Stimulated activated memory B cell treated with anti-CD40 and anti-IgM and Interleukin-4, amounts not matched to agents 10 μg/mL and 1 μg/mL and 100 μg/mL, for 72 hours (primary cell): ENCODE measurements at places on chromosomes 4 and X.

DNA sequence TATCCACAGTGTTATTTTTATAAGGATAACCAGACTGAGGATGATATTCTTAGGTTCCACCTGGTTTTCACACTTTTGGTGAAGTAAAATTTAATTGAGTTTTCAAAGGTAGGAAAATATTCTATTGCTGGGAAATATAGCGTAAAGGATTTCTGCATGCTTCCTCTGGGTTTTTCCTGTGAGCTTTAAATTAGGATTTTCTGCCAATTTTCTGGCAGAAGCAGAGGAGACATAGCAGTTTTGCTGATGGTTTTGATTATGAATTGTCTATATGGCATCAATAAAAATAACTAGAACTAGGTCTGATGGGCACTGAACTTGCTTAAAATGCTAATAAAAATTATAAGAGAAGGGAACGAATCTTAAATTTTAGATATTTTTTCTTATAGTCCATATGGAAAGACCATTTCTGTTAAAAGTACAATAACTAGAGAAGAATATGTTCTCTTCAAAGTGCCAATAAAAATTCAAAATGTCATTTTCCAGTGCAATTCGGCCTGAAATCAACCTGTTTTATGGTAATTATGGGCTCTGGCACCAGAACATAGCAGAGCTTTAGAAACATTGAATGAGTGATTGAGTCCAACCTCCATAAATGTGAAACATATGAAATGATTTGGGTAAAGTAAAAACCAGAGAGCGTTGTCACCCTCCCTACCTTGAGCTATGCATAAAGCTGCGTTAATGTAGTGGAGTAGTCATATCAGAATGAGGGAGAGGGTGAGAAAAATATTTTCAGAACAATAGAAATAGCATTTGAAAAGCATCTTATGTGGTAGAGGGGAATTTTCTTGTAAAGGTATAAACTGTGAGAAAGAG, 279.7 kb downstream of the SPRY1 start:
- no peak for ATAC-seq

GRCh38 chr4:142331132-142331531, 515.0 kb downstream of the INPP4B start:
- ATAC-seq, result no peak

GRCh38 chrX:50889582-50889981, 21.0 kb upstream of the BMP15 start:
- no peak for ATAC-seq

- ATAC-seq, result no peak
Measured at GRCh38 chr4:176631611-176632010, 161.1 kb downstream of the VEGFC start.

GRCh38 chr4:135777361-135777760, 1575.8 kb upstream of the PABPC4L start:
- no peak for ATAC-seq

- ATAC-seq, result no peak
Measured at GRCh38 chr4:153933915-153934687, 145.2 kb upstream of the SFRP2 start.

- no peak for ATAC-seq
Measured at GRCh38 chrX:20361081-20361889, 94.6 kb upstream of the RPS6KA3 start.

GRCh38 chr4:83830138-83830888, 294.4 kb downstream of the GPAT3 start:
- no peak for ATAC-seq

GRCh38 chr4:85760511-85760910, 285.6 kb downstream of the ARHGAP24 start:
- no peak for ATAC-seq

DNA sequence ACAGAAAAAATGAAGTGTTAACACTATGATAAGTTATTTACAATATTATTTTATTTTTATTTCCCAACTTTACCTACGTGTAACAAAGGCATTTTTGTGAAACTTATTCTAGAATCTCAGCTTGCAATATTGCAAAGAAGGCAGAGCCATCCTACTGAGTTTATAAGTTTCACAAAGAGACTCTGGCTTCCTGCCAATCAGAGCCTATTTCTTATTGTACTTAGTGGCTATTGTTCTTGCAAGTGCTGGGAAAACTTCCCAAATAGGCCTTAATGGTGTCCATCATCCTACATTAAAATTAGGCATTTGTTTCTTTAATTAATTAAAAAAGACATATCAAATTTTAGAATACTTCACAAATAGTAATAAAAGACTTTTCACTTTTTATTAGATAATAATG, 233.2 kb downstream of the EPHA5 start:
- no peak for ATAC-seq

- ATAC-seq, result no peak
Measured at GRCh38 chr4:23789762-23790161, 100.1 kb downstream of the PPARGC1A start.
